ENCODE measurements at places on chromosomes 16 and 17. TPM values are rescaled to one million over a fixed set of nuclear protein-coding genes. Genes with fewer than 3 reads are reported as not detected.

Gene MARCHF10
- 0.47 TPM for total RNA-seq

Gene SMIM36
- not detected for total RNA-seq

Gene TBX6
- total RNA-seq = 0.20 TPM

Gene ALOX15
- 0.08 TPM for total RNA-seq

Gene GPRC5C
- 81.9 TPM for total RNA-seq

Gene ZNF213
- total RNA-seq = 11.1 TPM

Gene MT4
- not detected for total RNA-seq

Gene DNASE1L2
- total RNA-seq = 1.3 TPM

Gene PLK1
- 152 TPM for total RNA-seq

Gene SCGB1C2
- not detected for total RNA-seq

Gene BRCA1
- total RNA-seq = 30.3 TPM

Gene LRRC3C
- not detected for total RNA-seq

Gene FAM20A
- not detected for total RNA-seq

Gene DPEP3
- total RNA-seq = not detected

Gene TNFRSF17
- total RNA-seq = not detected

Gene CLDN6
- 0.17 TPM for total RNA-seq

Gene ABCA9
- not detected for total RNA-seq

Gene KRTAP4-1
- 0.30 TPM for total RNA-seq

Gene KRT20
- 0.47 TPM for total RNA-seq

Gene MFAP4
- total RNA-seq = not detected

Gene KRTAP1-1
- total RNA-seq = not detected

Gene CHST5
- total RNA-seq = 0.10 TPM

Gene HOXB8
- 7.2 TPM for total RNA-seq

Gene SPN
- total RNA-seq = not detected

Gene GFAP
- 0.44 TPM for total RNA-seq

Gene IRX3
- 5.2 TPM for total RNA-seq

Gene KRT23
- not detected for total RNA-seq

Gene PNMT
- not detected for total RNA-seq

Gene NACA2
- not detected for total RNA-seq

Gene ST6GALNAC1
- total RNA-seq = 0.34 TPM

Gene PDE6G
- 2.5 TPM for total RNA-seq

Gene RRN3
- total RNA-seq = 49.3 TPM

Gene SLC47A1
- 23.0 TPM for total RNA-seq

Gene ANKRD40CL
- total RNA-seq = not detected

Gene POLR2C
- total RNA-seq = 106 TPM

Gene GINS2
- total RNA-seq = 29.3 TPM

Gene RPGRIP1L
- total RNA-seq = 9.9 TPM

Gene DPEP2
- not detected for total RNA-seq
